ENCODE measurements at places on chromosomes 2 and 18.

DNA sequence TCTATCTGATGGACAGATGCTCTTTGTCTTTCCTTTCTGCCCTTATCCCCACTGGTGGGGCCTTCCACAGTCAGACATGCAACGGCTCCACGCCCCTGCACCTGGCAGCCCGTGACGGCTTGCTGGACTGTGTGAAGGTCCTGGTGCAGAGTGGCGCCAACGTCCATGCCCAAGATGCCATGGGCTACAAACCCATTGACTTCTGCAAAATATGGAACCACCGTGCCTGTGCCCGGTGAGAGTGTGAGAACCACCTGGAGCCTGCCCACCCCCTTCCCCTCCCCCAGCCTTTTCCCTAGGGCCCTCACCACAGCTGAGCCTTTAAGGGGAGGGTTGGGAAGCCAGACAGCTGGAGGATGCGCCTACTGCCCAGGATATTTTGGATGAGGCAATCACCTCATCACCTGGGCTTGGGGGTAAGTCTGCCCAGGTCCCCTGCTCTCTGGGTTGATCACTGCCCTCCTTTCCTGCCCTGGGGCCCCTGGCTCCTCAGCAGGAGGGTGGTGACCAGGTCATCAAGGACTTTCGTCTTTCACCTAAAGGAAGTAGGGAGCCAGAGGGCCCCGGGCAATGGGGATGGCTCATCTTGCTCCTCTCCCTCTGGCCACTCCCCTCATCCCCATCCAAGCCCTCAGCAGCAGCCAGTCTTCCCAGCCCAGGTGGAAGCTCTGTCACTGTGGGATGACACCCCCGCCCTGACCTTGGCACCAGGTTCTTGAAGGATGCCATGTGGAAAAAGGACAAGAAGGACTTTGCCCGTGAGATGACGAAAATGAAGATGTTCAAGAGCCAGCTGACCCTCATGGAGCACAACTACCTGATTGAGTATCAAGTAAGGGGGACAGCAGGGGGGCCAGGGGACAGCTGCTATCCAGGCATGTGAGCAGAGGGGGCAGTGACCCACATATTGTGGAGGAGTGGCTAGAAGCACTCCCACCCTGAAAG, 3.7 kb downstream of the ANKRD53 start:
- DNase-seq, result no peak

GRCh38 chr2:30492619-30493018, 45.6 kb downstream of the LCLAT1 start:
- DNase-seq, result no peak

DNA sequence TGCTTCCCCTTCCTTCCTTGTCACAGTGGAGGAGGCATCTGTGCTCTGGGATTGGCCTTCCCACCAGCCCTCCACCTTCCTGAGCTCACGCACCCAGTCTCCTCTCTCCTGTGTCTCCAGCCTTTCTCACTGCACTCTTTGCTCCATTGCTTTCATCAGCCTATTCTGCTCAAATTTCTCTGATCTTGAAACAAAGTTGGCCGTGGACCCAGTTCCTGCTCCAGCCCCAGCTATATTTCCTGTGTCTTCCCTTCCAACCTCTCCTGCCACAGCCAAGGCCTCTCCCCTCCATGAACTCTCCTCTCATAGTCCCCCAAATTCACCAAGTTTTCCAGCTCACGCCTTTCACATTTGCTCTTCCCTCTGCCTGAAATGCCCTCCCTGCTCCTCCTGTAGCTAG, 226.6 kb upstream of the AGAP1 start:
- DNase-seq, result no peak

- no peak for DNase-seq
Measured at GRCh38 chr18:14100503-14101286, 31.5 kb downstream of the ZNF519 start.

GRCh38 chr2:216666461-216667233, 28.7 kb downstream of the IGFBP5 start:
- DNase-seq, result peak; percentile 43

- no peak for DNase-seq
Measured at GRCh38 chr2:12119841-12120240, 373.4 kb downstream of the LPIN1 start.

GRCh38 chr2:172107690-172108586, 5.2 kb upstream of the DLX2 start:
- DNase-seq, result no peak

DNA sequence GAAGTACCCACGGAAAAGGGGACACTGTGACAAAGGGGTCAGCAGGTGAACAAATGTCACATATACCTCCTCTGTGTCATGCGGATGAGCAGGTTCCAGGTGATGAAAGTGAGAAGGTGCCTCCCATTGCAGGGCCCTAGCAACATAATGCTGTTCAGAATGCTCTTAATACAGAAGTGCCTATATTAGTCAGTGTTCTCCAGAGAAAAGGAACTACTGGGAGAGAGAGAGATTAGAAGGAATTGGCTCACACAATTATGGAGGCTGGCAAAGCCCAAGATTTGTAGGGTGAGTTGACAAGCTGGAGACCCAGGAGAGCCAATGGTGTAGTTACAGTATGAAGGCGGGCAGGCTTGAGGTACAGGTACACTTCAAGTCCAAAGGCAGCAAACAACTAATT, 98.1 kb upstream of the CDC42EP3 start:
- DNase-seq, result no peak

- no peak for DNase-seq
Measured at GRCh38 chr2:74882299-74882687, 48.4 kb downstream of the HK2 start.

DNA sequence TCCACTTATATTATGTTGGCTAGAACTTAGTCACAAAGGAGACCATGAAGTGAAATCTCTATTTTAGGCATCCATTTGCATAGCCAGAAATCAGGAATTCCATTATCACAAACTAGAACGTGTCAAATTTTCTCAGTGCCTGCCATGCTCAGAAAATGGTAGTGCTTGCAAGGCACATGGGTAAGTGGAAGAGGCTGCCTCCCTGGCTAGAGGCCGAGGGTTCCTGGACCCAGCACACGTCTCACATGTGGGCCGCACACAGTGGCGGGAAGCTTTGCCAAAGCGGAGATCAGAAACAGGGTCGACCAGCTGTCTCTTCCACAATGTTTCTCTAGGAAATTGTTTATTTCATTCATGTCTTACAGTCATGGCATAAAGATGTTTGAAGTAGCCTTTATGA, 42.3 kb downstream of the TRAF3IP1 start:
- DNase-seq, result no peak

DNA sequence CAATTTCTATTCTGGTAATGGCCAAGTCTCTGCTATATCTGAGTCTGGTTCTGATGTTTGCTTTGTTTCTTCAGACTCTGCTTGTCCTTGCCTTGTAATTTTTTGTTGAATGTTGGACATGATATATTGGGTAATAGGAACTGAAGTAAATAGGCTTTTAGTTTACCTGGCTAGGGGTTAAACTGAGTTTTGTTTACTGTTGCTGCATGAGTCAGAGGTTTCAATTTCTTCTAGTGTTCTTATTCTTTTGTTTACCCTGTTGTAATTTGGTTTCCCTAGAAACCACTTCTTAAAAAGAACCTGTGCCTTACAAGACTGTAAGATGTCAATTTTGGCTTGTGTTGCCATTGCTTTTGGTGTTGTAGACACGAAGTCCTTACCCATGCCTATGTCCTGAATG, 285.0 kb upstream of the KCNH7 start:
- no peak for DNase-seq

DNA sequence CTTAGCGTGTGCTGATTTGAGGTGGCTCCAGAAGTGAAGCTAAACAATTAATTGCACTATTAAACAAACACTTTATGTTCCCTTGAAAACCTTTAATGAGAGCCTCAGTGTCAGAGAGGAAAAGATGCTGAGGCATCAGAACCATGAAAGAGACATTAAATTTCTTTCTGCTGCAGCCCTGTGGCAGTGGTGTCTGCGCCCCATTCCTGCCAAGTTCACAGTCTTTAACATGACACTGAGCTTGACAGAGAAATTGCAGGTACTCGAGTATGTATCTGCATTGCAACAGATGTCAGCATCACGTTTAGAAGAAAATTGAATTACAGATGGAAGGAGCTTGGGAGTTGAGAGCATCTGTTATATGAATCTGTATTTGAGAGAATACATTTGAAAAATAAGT, 111.3 kb upstream of the CREB1 start:
- no peak for DNase-seq

GRCh38 chr2:128600581-128601297, 282.1 kb upstream of the HS6ST1 start:
- DNase-seq, result no peak

GRCh38 chr18:7637269-7637668, 70.2 kb downstream of the PTPRM start:
- DNase-seq, result no peak

DNA sequence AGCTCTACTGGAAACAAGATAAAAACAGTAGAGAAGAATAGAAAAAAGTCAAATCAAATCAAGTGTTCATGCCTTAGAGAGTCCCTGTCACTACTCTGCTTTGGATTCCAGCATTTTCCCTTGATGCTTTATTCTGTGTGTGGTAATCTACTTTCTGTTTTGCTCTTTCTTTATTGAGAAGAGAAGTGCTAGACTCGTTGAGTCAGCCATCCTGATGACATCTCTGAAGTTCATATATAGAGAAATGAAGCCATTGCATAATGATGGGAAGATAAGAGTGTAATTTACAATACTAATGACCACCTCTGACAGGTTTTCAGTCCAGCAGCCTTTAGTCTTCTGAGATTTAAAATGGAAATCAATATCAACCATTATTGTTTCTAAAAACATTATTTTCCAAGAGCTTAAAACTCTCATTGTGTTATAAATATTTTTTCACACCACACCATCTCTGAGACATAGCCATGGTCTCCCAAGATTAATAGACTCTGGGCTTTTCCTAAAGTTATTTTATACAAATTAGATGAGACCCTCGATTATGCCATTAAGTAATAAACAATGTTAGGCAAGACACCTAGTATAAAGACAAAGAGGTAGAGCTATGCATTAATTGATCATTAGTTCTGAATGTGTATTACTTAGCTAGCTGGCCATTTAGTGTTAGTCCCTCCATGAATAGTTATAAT, 679.0 kb upstream of the ACVR2A start:
- DNase-seq, result no peak

- no peak for DNase-seq
Measured at GRCh38 chr2:239693761-239694415, 293.1 kb upstream of the HDAC4 start.

- no peak for DNase-seq
Measured at GRCh38 chr2:32330136-32330535, 26.7 kb upstream of the BIRC6 start.

DNA sequence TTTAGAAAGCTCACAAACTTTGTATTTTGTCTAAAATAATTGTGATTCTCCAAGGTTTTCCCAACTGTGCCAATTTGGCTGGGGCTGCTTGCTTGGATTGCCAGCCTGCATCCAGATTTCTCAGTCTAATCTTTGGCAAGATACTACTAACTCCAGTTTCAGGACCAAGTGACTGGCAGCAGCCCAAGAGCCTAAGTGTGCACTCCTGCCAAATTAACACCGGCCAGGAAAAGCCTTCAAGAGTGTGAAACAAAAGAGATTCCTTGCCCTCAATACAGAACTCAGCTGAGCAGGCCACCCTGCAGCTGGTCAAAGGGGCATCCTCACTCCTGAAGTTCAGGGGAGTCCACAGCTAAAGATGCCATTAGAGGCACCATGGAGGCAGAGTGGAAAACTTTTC, 589.0 kb upstream of the ACVR2A start:
- DNase-seq, result no peak

DNA sequence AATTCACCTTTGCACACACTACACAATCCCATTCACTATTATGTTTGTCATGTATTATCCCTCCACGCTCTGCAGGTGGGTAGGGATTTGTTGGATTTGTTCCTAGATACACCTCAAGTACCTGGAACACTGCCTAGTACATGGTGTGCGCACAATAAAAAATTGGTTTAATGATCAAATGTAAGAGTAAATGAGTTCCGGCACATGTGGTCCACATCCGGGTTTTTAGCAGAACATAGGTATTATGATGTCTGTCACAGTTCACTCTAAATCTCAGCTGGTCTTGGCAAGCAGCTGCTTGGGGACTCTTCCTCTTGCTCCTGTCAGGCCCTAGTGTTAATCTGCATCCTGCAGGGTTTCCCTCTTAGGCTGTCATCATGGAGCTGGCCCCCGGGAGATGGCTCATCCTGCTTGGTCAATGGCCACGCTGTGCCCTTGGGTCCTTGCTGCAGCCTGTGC, 21.8 kb upstream of the IL1R1 start:
- no peak for DNase-seq

GRCh38 chr2:60446413-60447267, 106.8 kb downstream of the BCL11A start:
- no peak for DNase-seq

GRCh38 chr2:28930205-28930604, 35.7 kb downstream of the WDR43 start:
- no peak for DNase-seq

GRCh38 chr18:22311301-22311700, 106.4 kb downstream of the CTAGE1 start:
- no peak for DNase-seq

DNA sequence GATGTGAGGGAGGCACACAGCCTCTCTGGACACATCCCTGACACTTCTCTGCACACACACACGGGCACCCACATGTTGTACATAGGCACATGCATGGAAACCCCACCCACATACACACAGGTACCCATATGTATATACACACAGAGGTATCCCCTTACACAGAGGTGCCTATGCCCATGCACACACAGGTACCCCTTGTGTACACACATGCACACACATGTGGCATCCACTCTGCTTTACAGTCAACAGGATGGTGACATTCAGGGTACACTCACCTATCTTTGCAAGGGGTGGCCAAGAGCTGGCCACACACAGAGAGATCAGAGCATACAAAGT, 59.5 kb downstream of the FAM168B start:
- DNase-seq, result no peak

DNA sequence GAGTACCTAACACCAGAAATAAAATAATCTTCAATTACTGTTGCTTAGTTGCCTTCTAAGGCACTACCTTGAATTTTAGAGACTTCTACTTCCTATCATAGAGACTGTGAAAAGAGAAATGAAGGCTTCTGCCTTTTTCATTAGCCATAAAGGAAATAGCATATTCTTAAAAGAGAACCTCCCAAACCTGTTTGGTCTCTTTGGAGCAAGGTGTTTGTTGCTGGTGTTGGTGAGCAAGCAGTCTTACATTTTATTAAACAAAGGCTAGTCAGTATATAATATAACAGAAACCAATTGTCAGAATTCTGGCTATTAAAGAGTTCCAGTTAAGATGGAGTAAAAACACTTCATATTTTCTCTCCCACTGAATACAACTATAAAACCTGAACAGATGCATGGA, 116.4 kb downstream of the TAF4B start:
- no peak for DNase-seq

- DNase-seq, result no peak
Measured at GRCh38 chr2:80579756-80580155, 275.2 kb upstream of the LRRTM1 start.

DNA sequence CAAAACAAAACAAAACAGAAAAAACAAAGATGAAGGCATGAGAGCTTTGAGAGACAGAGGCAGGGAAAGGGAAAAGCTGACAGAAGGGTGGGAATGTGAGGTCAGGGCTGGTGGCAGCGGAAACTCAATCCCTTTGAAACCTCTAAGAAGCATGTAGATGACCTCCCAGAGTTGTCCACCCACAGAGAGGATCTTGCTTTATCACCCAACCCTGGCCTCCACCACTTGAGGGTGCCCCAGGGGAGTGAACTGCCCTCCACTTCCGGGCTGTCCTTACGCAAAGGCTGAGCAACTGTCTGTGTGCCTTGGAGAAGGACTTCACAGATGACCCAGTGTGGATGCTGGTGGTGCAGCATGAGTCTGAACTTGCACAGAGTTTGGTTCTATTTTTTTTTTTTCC, 26.7 kb downstream of the PDCL3 start:
- DNase-seq, result no peak
